ENCODE measurements at places on chromosomes 1 and 21.
A peak's percentile ranks its signal among the peaks of the same experiment; 100 is the strongest.

GRCh38 chr1:77977989-77978292 is 931 bp downstream of the FUBP1 start:
- DNase-seq: no peak

GRCh38 chr21:45209685-45210284 is 77.9 kb downstream of the POFUT2 start:
- no peak for DNase-seq

DNA sequence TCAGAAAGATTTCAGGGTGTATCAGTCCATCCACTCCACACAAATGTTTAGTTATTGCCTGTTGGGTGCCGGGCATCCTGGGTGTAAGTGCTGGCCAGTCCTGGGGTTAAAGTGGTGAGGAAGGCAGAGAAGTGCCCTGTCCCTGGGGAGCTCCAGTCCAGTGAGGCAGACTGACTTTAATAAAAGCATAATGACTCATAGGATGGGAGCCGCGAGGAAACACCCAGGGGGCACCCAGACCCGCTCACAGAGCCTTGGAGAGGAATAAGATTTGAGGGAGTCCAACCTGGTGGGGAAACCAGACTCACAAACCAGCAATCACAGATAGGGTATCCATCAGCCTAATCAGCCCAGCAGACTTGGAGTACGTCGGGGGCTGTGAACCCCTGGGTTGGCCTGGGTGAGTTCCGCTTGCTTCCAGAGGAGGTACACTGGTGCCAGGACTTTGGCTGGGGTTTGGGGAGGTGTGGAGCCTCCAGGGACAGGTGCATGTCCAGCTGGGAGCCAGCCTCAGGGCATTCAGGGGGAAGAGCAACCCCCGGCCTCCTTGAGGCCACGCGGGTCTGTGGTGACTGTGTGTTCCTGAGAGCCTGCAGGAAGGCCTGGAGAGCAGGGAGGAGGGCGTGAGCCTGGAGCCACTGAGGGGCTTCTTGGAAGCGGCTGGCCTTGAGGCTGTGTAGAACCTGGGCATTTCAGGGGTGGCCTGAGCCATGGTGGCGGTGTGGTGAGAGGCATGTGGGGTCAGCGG is 3.7 kb downstream of the PEAR1 start:
- no peak for DNase-seq

GRCh38 chr1:43853161-43853921 is 80.3 kb upstream of the ARTN start:
- DNase-seq: peak; percentile 33

DNA sequence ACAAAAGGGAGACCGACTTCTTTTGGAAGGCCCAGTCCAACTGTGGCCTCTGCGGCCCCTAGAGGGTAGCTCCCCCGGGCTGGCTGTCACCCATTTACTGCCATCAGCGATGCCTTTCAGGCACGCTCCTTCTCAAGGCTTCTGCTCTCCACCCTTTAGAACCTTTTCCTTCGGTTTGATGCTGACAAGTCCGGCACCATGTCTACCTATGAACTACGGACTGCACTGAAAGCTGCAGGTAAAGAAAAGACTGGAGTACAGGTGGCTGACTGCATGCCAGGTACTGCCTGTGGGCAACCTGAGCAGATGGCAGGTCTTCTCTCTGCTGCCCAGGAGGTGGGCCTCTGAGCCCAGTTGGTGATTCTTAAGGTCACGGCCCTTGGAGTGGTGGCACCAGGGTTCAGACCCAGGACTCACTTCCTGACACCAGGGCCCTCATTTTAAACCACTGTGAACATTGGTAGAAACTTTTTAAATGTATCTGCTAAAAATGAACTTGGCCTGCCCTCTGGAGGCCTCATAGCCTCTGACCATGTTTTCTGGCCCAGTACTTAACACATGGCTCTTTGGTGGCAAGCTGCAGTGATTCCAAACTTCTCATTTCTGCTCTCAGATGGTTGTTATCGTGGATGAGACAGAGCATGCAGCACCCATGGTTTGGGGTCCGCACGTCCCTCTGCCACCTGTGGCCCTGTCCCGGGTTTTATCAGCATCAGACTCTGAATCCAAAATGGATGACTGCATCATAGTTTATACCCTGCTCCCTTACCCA is 45.7 kb downstream of the CAPN9 start:
- DNase-seq: no peak

GRCh38 chr1:87437663-87438295 is 109.1 kb downstream of the LMO4 start:
- no peak for DNase-seq

DNA sequence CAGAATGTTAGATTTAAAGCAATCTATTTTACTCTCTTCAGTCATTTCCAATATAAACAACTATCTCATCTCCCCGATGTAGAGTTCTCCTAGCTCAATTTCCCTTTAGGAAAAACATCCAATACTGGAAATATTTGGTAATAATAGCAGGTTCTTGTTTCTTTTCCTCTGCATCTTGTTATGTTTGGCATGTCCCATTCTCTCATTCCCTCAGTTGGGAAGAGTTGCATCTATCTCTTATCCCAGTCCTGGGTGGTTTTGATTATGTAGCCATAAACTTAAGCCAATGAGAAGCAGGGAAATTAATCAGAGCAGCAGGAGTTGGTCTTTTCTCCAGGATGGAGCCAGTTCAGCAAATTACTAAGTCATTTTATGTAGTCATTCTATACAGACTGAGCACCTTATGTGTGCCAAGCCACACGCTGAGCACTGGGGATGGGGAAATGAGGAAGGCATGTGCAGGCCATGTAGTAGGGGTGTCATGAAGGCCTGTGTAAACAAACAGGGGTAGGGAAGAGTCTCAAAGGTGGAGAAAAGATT is 418.2 kb upstream of the NFIA start:
- DNase-seq: no peak

Data from CD4-positive, alpha-beta T cell treated with Interleukin-10 for 1 hour (primary cell).